ENCODE measurements at places on chromosomes 11 and 22. TPM values are rescaled to one million over a fixed set of nuclear protein-coding genes. Genes with fewer than 3 reads are reported as not detected.
A peak's percentile ranks its signal among the peaks of the same experiment; 100 is the strongest.

- no peak for DNase-seq
Observed at GRCh38 chr11:35348898-35349687, 70.3 kb downstream of the SLC1A2 start.

- no peak for DNase-seq
Observed at GRCh38 chr11:33451364-33451763, 194.2 kb downstream of the HIPK3 start.

GRCh38 chr11:59416613-59417012 is 9.6 kb downstream of the OR5A2 start:
- no peak for DNase-seq

The MS4A3 gene
- total RNA-seq: not detected

DNA sequence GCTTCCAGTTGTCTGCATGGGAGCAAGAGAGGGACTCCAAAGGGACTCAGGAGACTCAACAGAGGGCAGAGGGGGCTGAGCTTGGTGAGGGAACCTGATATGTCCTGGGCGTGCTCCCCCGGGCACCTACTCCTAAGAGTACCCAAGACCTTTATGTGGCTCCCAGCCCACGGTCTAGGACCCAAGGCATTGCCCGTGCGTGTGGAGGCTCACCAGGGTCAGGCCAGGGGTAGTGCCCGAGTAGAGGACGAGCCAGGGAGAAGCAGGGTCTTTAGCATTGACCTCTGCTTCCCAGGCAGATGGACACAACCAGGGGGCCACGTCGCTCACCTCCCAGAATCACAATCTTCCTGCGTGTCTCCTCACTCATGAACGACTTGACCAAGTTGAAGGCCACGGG is 13.4 kb downstream of the SEC14L4 start:
- no peak for DNase-seq

- no peak for DNase-seq
Observed at GRCh38 chr11:117716521-117717440, 80.2 kb downstream of the DSCAML1 start.

The OR51E2 gene
- total RNA-seq: not detected

DNA sequence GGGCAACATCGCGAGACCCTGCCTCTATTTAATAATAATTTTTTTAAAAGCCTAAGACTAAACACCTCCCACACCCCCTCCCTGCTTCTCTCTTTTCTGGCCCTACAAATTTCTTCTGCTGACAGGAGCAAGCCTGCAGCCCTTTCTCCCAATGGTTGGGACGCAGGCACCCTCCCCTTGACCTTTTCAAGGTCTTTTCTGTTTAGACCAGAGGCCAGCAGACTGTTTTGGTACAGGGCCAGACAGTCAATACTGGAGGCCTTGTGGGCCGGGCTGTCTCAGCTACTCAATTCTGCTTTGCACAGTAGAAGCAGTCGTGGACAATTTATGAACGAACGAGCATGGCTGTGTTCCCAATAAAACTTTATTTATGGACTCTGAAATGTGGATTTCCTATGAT is 92.3 kb downstream of the SCN3B start:
- peak; percentile 19 for DNase-seq

GRCh38 chr22:47384977-47385376 is 622.5 kb downstream of the TBC1D22A start:
- no peak for DNase-seq

The FOSL1 gene
- 0.23 TPM for total RNA-seq

DNA sequence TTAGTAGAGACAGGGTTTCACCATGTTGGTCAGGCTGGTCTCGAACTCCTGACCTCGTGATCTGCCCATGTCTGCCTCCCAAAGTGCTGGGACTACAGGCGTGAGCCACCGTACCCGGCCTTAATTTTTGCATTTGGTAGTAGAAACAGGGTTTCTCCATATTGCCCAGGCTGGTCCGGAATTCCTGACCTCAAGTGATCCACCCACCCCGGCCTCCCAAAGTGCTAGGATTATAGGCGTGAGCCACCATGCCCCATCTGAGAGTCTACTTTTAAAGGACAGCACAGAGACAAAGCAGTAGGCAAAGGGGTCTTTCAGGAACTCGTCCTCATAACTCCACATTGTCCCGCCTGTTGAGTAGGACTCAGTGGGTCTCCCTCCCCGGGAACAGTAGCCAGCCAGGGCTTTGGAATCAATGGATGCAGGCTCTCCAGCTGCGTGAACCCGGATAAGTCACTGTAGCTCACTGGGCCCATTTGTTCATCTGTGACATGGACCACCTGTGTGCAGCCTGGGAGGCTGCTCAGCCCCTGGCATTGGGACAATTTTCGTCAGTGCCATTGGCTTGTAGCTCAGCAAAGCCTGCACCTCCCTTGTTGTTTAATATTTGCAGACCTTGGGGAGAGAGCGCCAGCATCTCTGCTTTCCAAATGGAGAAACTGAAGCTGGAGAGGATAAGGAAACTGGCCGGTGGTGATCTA is 86.1 kb downstream of the ARHGAP8 start:
- DNase-seq: no peak
